NAMALWA (cell line): ENCODE measurements at places on chromosomes 3 and 15.

- no peak for DNase-seq
Measured at GRCh38 chr3:159852821-159853505, 135.7 kb upstream of the IL12A start.

GRCh38 chr3:7346364-7346763 lies 485.4 kb downstream of the GRM7 start:
- no peak for DNase-seq

DNA sequence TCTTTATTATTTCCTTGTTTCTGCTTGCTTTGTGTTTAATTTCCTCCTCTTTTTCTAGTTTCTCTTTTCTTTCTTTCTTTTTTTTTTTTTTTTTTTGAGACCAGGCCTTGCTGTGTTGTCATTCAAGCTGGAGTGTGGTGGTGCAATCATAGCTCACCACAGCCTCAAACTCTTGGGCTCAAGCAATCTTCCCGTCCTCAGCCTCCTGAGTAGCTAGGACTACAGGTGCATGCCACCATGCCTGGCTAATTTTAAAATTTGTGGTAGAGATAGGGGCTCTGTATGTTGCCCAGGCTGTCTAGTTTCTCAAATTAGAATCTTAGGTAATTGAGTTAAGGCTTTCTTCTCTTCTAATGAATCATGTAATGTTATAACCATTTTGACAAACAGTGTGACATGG lies 22.4 kb downstream of the SLMAP start:
- DNase-seq: no peak

DNA sequence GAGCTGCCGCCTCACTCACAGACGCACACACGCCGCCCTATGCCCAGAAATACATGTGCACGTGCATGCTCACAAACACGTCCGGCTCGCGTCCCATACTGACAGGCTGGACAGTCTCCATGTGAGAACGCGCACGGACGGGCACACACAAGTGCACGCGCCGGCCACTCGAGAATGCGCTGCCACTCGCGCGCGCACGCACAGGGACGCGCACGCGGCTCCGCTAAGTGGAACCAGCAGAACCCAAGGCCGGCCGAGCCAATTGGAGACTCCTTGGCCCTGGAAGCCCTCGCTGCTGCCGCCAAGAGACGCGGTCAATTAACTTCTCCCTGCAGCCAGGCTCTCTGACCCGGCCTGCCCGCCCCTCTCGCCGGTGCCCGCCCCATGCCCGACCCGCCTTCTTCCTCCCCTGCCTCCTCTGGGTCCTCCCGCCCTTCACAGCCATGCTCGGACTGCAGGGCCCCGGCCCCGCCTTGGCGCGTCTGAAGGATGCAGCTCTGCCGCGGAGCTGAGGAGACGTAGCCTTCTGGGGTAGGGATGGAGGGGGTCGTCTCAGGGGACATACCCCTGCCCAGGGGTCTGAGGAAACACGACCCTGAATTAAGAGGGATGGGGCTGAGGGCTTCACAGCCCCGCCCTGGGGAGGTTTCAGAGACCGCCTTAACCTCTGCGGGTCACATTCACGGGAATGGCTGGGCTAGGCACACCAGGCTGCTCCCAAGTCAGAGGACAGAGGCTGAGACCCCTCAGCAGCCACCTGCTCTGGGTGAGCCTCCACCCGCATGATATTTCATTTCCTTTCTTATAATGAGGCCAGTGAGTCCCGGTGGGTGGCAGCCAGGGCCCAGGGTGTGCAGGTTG lies 15.0 kb downstream of the PTH1R start:
- no peak for DNase-seq

- DNase-seq: no peak
Measured at GRCh38 chr3:79236496-79236895, 531.3 kb downstream of the ROBO1 start.

DNA sequence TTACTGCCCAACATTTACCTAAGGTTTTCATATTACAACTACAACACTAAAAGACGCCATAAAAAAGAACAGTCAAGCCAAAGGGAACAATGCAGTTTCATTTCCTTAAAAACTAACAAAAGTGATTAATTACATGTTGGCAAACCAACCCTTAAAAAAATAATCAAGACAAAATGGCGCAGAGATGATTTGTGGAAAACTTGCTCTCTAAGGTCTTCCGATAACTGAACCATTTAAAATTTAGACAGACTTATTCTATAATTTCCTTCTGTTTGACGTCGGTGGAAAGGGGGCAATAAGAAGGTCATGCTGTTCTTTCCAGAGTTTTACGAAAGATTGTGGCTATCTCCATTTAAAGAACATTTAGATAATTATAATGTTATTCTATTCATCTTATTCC lies 87.6 kb downstream of the RYK start:
- no peak for DNase-seq

DNA sequence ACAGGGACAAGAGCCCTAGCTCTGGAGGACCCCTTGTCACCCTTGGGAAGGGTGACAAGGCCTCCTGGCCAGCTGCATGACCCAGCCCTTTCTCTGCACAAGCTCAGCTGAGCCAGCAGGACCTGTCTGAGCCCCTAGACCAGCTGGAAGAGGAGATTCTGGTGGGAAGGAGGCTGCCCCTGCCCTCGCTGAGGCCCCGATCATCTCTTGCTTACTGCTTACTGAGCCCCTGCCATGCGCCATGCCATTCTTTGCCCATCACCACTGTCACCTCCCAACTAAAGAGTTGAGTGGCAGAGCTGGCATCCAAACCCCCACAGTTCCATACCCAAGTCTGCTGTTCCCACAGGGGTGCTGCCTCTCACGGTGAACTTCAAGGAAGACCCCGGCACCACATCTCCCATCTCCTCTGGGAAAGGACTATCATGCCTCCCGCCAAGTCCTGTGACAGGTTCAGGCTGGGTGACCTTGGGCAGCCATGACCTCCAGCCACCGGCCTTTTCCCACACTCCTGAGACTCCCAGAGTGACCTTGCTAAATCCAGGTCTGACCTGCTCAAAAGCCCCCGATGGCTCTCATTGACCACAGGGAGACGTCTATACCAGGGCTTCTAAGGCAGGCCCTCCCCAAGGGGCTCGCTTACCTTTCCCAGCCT lies 34.0 kb downstream of the ACSBG1 start:
- no peak for DNase-seq

DNA sequence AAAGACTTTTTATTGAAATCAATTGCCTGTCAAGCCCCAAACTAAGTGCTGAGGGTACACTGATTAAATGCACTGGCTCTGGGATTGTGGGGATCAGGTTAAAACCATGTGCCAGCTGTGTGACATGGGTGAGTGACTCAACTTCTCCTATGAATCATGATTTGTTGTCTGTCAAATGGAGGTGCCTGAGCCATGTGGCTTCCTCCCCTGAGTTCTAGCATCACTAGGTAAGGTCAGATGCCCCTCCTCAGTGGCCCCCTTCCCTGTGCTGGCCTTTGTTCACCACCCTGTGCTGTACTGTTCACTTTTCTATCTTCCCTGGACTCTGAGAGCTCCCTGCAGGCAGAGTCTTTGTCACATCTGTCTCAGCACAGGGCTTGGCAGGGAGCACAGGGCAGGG lies 43.6 kb upstream of the ATP2B2 start:
- no peak for DNase-seq

DNA sequence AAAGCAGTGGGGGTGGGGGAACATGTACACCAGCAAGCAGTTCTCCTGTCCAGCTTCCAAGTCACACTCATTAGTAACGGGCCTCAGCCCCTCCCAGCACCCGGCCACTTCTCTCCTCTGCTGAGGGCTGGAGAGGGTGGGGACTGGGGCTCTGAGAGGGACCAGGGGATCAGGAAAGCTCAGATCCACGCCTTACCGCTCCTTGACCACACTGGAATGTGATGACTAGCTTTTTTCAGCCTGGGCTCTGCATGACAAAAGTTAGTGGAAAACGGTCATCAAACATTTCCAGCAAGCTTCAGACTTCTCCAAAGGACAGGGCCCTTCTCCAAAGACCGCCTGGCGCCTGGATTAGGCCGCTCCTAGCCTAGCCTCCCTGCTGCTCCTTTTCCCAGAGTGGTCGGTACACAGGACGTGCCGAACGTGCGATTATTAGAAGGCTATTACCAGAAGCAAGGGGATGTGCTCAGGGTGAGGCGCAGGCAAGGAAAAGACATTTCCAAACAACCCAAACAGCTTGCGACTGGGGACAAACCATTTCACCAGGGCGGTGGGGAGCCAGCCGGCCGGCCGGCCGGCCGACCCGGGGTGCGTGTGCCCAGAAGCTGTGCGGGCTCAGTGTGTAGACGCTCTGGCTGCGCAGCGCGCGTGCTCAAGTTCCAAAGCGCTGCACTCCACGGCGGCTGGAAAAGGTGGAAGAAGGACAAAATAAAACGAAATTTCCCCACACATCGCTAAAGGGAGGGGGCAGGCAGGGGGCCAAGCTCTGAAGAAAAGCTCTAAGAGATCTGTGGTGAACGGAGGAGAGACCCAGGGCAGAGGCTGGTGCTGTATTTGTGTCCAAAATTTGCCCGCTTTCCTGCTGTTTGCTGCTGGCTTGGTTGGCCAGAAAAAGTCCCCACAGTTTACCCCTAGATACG lies 51.0 kb upstream of the SSR3 start:
- DNase-seq: no peak

GRCh38 chr3:16802389-16802788 lies 82.4 kb upstream of the PLCL2 start:
- DNase-seq: peak; percentile 59

DNA sequence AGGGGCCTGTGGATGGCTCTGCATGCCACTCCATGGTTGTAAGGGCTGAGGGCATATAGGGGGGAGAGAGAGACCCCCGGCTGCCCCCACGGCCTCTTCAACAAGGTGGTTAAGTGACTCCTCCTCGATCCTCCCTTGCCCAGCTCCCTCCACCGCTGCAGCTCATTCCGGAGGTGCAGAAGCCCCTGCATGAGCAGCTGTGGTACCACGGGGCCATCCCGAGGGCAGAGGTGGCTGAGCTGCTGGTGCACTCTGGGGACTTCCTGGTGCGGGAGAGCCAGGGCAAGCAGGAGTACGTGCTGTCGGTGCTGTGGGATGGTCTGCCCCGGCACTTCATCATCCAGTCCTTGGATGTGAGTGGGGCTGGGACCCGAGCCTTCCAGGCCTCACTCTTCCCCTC lies 6.5 kb downstream of the FES start:
- DNase-seq: no peak

DNA sequence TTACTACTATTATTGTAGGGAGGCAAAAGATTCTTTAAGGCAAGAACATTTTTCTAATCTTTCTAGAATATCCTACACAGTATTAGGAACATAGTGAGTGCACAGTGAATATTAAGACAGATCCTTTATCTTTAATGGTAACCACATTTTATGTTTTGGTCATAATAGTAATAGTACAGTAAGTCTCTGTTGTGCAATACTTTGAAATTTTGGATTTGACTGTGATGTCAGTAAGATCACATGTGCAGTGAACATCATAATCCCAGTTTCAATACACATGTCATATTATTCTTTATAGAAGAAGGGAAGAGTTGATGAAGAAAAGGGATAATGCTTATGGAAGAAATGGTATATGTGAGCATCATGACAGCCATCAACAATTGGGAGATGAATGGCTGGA lies 10.7 kb downstream of the STT3B start:
- no peak for DNase-seq

DNA sequence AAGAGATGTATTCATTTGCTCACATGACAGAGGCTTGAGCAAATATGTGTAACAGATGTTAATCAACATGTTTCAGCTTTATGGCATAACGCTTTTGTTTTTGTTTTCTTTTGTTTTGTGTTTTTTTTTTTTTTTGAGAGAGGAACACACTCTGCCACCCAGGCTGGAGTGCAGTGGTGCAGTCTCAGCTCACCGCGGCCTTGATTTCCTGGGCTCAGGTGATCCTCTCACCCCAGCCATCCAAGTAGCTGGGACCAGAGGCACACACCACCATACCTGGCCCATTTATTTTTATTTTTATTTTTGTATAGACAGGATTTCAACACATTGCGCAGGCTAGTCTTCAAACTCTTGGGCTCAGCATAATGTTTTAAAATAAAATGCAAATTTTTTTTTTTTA lies 1504.4 kb upstream of the CADM2 start:
- DNase-seq: no peak

GRCh38 chr15:34188711-34189110 lies 21.2 kb downstream of the KATNBL1 start:
- no peak for DNase-seq

DNA sequence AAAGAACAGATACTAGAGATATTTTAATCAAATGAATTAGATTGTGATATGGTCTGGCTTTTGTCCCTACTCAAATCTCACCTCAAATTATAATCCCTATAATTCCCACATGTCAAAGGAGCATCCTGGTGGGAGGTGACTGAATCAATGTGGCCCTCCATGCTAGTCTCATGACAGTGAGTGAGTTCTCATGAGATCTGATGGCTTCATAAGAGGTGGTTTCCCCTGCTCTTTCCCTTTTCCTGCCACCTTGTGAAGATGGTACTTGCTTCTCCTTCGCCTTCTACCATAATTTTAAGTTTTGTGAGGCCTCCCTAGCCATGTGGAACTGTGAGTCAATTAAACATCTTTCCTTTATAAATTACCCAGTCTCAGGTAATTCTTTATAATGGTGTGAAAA lies 82.8 kb downstream of the FAIM start:
- DNase-seq: no peak

GRCh38 chr15:64930778-64931371 lies 19.2 kb downstream of the ANKDD1A start:
- DNase-seq: no peak

GRCh38 chr15:80549191-80549590 lies 145.0 kb downstream of the ARNT2 start:
- no peak for DNase-seq

GRCh38 chr15:50181969-50182218 lies at the start of gene SLC27A2:
Gene SLC27A2, plus strand, starts transcription at chr15:50182196. Its CDS starts 232 bp downstream, at chr15:50182428.
- DNase-seq: no peak

DNA sequence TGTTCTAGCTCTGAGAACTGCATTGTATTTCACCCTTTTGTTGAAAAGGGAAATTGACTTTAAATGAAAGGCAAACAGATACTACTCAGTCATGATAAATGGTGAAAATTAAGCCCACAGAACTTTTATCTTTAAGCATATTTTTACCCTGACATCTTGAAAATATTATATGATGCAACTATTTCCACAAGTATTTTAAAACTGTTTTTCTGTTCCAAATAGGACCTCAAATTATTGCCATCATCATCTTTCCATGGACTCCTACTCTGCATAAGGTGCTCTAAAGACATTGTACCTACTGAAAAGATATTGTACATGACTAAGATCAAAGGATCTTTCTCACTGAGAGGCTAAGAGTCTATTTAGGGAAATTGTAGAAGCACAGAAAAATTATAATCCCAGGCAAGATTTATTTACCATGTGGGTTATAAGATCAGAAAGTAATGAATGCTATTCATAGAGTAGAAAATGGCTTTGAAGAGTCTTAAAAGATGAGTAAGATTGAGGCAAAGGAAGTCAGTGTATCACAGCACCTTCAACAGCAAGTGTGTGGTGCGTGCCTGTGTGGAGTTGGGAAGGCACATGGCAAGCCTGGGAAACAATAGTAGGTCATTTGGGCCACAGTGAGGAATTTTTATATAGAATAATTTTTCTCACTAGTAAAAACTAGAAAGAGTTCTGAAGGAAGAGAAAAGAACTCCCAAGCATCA lies 68.8 kb downstream of the VGLL3 start:
- DNase-seq: no peak
